ENCODE measurements at places on chromosomes 3 and 15.
A peak's percentile ranks its signal among the peaks of the same experiment; 100 is the strongest.

- no peak for DNase-seq
These were observed 156.8 kb upstream of the ICE2 start for GRCh38 chr15:60635507-60636352.

- no peak for DNase-seq
These were observed 8.4 kb upstream of the PLA1A start for GRCh38 chr3:119589102-119589773.

DNA sequence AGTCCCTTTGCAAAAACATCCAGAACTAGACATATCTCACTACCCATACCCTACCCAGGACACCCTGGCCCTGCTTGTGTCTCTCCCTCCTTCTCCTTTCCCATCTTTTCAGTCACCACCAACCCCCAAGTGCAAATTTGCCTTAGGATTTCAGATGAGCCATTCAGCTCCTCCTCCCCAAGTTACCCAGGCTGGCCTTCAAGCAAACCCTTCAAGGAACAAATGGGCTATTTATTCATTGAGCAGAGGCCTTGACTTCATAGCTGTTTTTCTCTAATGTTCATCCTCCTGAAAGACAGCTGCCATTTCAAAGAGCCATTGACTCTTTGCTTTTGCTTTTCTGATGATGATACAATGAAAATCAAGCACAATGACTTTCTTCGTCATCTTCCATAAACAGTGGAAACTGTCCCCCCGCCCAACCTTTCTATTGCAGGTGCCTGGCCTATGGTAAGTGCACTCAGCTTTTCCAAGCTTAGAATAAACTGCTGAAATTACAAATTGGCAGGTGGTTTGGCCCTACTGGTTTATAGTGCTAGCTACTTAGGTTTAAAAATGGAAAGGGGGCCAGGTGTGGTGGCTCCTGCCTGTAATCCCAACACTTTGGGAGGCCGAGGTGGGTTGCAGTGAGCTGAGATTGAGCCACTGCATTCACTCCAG is 26.1 kb upstream of the KLHL6 start:
- no peak for DNase-seq

DNA sequence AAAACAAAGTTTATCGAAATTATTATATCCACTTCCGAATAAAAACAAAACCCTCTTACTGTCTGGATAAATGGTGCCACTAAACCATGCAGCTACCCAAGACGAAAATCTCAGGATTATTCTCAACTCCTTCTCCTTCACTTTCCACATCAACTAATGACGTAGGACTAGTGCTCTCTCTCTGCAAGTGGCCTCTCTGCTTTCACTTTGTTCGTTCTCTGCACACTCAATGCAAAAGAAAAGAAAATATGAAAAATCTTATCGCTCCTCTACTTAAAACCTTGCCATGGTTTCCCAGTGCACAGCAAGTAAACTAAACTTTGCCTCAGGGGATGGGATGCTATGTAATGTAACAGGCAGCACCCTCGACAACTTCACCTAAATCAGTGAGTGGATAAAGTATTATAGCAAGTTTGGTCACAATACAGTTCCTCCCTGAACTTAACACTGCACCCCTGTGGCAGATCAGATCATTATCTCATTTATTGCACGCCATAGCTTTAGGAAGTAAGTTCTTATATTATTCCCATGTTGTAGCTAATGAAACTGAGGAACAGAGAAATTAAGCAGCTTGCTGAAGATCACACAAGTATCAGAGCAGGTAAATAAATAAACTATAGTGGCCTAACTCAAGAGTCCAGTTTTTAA is 262.7 kb upstream of the GADL1 start:
- peak; percentile 2 for DNase-seq

GRCh38 chr15:35320158-35320780 is 225.7 kb downstream of the DPH6 start:
- DNase-seq = no peak

DNA sequence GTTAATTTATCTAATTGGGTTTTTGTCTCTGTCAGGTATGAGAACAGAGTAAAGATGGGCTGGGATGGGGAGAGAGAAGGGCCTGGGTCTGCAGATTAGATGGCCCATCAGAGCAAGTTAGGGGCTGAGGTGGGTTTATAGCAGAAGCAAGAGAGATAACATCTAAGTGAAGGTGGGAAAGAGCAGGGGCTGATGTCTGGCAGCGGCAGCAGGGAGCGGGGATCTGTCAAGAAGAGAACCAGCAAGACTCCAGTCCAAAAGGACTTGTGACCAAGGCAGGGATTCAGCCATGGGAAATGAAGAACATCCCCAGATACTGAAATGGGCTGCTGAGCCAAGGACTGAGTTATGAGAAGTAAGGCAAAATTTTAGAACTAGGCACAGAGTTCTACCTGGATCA is 320.6 kb upstream of the TBL1XR1 start:
- DNase-seq = no peak

- DNase-seq = peak; percentile 96
These were observed 233.5 kb upstream of the ST8SIA2 start for GRCh38 chr15:92159906-92160841.

DNA sequence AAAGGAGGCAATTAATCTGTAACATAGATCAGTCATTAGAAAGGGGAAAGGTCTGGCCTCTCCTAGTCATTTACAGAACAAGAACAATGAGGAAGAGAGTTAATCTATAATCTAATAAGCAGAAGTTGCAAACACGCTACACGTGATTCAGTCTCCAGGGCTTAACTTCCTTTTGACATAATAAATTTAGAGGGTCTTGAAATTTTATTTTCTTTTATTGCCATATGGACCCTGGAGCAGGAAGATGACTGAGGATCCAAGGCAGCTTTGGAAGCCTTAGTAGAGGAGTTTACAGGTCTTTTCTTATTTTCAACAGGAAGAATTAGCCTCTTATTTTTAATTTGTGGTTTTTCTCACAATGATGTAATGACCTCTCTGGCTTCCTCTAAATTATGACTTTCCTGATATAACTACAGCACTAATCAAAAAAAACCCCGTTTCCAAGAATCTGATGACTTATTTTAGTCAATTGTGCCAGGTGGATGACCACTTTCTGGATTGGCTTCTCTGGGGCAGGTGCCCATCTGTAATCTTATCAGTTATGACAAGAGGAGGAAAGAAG is 32.2 kb downstream of the ADGRG7 start:
- peak; percentile 71 for DNase-seq

DNA sequence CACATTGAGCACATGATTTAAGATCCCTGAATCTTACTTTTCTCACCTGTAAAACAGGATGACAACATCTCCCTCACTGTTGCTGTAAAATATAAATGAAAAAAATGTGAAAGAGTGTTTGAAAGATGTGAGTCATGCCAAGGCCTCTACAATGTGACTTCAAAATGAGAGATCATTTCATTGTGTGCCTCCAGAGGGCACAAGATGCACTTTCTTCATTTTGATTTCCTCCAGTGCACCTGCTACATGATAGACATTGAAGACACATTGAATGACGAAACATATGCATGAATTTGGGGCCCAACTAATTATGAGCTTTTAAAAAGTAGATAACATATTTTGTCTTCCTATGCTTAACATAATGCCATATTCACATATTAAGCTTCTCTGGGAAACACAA is 170.3 kb downstream of the MOBP start:
- DNase-seq = no peak

- peak; percentile 33 for DNase-seq
These were observed 26.0 kb upstream of the UBE3A start for GRCh38 chr15:25464784-25465183.

- DNase-seq = no peak
These were observed 642.6 kb downstream of the MAGI1 start for GRCh38 chr3:65396078-65396477.

Data from NCI-H82 (cell line).